MV-4-11 (cell line): ENCODE measurements at places on chromosomes 1 and 21.

DNA sequence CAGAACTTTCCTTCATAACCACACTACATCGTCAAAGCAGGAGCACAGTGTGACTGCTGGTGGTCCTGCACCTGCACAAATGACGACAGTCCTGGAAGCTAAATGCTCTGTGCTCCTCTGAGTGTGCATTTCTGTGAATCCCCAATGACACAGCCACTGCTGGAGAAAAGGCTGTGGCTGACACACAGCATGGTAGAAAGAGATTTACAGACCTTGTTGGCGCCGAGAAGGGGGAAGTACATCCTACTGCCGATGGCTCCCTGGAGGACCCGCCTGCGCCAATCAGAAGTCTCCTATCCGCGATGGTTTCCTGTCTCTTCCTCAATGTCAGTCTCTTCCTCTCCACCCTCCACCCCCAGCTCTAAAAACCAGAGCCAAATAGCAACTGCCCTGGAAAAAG, 115.4 kb upstream of the RAB4A start:
- DNase-seq = peak; percentile 85

GRCh38 chr1:88876573-88877365, 14.6 kb downstream of the GTF2B start:
- DNase-seq = no peak

GRCh38 chr1:2199042-2199810, 4.7 kb upstream of the FAAP20 start:
- DNase-seq = peak; percentile 87

GRCh38 chr1:217605390-217605789, 25.5 kb downstream of the GPATCH2 start:
- DNase-seq = no peak

GRCh38 chr1:201258763-201259230, 24.5 kb upstream of the PKP1 start:
- DNase-seq = no peak

GRCh38 chr1:210687582-210688279, 359.0 kb downstream of the HHAT start:
- peak; percentile 32 for DNase-seq

DNA sequence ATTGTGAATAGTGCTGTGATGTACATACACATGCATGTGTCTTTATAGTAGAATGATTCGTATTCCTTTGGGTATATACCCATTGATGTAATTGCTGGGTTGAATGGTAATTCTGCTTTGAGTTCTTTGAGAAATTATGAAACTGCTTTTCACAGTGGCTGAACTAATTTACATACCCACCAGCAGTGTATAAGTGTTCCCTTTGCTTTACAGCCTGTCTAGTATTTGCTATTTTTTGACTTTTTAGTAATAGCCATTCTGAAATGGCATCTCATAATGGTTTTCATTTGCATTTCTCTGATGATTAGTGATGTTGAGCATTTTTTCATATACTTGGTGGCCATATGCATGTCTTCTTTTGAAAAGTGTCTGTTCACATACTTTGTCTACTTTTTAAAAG, 54.5 kb upstream of the FAM78B start:
- DNase-seq = no peak

GRCh38 chr21:35508139-35508888, 459.2 kb upstream of the RUNX1 start:
- DNase-seq = peak; percentile 99

DNA sequence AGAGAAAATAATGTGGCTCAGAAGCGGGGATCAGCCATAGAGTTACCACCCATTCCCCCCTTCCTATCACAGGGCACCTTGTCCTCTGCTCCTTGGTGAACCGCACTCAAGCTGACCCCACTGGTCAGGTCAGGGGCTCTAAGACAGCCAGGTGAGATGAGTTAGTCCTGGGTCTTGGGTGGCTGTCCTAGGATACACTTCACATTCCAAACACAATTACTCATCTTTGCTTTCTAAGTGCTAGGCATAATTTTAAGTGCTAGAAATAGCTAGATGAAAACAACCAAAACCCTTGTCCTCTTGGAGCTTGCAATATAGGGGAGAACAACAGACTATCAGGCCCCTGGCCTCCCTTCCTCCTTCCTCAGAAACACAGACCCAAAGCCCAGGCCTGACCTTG, 7.8 kb upstream of the MUTYH start:
- DNase-seq = no peak

DNA sequence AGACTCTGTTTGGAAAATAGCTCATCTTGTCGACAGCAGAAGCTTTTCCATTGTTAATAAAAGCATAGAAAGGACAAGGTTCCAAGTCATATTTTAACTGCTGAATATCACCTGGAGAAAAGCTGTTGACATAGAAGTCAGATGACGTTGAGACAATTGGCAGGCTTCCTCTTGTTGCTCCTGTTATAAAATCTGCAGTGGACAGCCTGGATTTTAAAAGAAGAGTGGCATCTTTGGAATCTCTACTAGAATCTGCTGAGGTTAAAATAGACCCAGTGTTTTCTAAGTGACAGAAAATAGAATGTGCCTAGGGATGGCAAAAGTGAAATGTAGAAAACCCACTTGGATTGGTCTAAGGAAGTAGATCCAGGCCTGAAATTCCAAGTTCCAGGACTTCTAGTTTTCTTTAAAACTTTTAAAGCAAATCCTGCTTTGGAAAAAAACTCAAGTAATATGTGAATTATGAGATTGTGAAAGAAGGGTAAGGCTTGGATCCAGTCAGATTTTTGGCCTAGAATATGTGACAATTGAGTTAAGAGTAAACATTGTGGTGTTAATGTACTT, 53.6 kb upstream of the NEXN start:
- DNase-seq = no peak

DNA sequence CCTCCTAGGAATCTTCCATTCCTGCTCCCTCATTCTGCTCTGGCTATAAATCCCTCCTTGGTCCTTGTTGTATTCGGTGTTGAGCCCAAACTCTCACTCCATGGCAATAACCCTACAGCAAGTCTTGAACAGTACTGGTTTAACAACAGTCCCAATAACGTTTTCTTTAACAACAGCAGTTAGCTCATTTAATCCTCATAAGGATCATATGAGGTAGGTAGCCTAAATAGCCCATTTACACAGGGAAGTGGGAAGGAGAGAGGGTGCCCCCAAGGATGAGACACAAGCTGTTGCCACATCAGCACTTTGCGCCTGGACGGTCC, 444 bp upstream of the AGTRAP start:
- no peak for DNase-seq

DNA sequence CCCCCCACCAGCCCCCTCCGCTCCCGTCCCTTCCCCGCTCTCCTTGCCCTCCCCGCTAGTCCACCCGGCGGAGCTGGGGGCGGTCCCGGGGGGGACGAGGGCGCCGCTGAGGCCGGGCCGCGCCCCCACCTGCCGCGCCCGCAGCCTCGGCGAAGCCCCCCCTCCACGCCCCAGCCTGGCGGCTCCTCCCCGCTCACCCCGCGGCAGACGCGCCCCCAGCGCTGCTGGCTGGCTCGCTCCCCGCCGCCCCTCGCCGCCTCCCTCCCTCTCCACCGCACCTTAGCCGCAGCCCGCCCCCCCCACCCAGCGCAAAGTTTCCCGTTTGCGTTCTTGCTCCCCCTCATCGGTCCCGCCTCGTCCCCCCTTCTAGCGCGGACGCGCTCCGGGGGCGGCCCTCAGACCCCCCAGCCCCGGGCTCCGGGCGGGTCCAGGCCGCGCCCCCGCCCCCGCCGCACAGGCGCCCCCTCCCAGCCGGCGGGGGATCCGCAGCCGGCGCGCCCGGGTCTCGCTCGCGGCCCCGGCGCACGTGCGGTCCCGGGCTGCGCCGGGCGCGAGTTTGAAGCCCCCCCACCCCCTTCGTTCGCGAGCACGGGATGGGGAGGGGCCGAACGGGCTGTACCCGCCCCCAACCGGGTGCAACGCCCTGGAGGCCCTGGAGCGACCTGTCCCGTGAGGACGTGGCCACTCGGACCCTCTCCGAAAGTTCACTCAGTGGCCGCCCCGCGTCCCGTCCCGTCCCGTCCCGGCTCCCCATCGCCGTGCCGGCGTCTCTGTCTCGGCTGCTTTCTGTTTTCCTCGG, 623 bp downstream of the PTPRF start:
- no peak for DNase-seq

DNA sequence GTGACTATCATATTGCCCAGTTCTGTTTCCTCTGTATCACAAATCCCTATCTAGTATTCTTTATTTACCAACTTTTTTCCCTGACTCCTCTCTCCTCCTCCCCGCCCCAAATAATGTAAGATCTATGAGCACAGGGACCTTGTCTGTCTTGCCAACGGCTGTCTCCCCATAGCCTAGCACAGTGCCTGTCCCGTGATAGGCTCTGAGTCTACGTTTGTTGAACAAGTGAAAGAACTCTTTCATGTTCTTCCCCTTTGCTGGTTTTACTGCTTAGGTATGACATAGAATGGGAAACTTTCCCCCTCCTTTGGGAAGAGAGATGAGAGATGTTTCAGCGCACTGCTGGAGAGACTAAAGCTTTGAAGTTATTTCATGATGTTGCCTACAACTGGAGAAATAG, 367.0 kb downstream of the PRDM2 start:
- no peak for DNase-seq

GRCh38 chr1:89630048-89630447, 2.9 kb upstream of the LRRC8C start:
- DNase-seq = peak; percentile 14

- DNase-seq = no peak
Measured at GRCh38 chr1:209882942-209883340, 55.1 kb upstream of the SYT14 start.

- DNase-seq = peak; percentile 64
Measured at GRCh38 chr1:92980732-92981647, 19.7 kb upstream of the DIPK1A start.

DNA sequence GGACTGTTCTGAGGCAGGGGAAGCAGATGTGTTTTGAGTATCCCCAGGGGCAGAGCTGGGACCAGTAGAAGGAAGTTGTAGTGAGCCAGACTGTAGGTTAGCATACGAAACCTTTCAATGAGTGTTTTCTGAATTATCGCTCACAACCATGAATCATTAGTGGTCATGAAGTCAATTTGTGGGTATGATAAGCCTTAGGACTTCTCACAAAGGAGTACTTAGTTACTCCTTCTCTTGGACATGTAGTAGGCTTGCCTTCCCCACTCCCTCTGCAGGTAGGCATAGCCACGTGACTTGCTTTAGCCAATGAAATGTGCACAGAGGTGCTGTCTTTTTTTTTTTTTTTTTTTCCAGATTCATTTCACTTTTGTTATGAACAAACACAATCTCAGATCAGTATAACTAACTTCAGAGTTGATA, 23.9 kb upstream of the FAAH start:
- peak; percentile 76 for DNase-seq

DNA sequence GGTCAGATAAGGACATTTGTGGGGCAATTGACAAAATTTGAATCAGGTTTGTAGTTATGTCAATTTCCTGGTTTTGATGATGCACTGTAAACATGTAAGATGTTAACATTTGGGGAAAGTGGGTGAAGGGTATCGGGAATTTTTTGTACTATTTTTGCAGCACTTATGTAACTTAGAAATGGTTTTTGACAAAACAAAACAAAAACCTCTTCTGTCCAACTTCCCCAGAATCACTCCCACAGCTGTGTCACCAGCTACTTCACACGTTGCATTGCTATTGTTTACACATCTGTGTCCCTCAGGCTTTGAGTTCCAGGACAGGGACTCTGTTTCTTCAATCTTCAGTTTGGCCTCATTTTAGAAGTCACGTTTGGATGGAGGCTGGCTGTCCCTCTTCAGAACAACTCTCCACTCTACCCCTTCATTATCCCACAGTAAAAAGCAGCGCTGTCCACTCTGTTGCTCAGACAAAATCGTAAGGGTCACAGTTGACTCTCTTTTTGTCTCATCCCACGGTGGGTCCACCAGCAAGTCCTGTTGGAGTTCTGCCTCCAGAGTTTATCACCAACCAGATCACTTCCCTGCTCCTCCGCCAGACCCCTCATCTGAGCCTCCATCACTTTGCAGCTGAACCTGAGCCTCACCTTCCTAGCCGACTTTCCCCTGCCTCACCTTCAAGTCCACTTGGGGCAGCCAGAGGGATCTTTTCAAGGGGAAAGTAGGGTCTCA, 63.2 kb downstream of the NENF start:
- no peak for DNase-seq

DNA sequence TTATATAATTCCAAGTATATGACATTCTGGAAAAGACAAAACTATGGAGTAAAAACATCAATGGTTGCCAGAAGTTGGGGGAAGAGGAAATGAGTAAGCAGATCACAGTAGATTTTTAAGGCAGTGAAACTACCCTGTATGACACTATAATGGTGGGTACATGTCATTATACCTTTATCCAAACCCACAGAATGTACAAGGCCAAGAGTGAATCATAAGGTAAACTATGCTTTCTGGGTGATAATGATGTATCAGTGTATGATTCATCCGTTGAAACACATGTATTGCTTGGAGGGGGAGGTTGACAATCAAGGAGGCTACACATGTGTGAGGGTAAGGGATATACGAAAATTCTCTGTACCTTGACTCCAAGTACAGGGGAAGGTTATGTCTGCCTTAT, 862.7 kb downstream of the PLA2G4A start:
- peak; percentile 80 for DNase-seq

DNA sequence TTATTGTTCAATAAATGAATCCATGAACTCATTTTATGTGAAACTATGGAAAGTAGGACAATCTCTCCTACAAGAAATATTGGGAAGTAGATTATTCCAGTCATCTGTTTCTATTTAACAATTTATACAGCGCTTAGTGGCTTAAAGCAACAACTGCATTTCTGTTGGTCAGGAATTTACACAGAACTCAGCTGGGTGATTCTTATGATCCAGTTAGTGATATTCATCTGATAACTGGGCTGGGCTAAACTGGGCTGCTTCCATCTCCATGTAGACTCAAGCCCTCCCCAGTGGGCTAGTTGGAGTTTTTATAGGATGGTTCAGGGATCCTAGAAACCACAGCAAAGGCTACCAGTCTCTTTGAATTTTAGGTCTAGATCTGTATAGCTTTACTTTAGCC, 497.9 kb upstream of the NEGR1 start:
- DNase-seq = no peak

- DNase-seq = no peak
Measured at GRCh38 chr1:93776728-93777127, 95.1 kb upstream of the BCAR3 start.

- DNase-seq = no peak
Measured at GRCh38 chr1:46485564-46486431, 3.8 kb upstream of the DMBX1 start.

GRCh38 chr1:212864201-212864600, 6.1 kb downstream of the FLVCR1 start:
- no peak for DNase-seq

DNA sequence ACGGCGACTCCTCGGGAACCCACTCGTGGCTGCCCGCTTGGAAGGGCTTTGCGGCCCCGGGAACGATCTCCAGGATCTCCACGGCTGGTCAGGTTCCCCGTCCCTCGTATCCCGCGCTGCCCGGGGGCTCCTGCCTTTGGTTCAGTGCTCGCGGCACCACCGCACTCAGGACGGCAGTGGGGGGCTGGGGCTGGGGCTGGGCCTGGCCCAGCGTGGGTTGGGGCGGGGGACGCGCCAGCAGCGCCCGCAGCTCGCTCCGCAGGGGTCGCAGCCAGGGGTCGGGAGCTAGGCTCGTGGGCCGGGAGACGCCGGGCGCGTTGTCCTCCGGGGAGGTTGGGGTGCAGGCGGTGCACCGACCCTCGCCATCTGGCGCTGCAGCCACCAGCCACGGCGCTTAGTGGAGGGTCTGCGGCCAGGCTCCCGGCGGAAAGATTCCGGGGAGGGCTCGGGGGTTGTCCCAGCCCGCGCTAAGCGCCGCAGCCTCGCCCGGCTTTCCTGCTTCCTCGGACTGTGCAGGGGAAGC, 8.9 kb downstream of the SIM2 start:
- no peak for DNase-seq

- DNase-seq = no peak
Measured at GRCh38 chr21:39799178-39799577, 54.2 kb downstream of the IGSF5 start.
